ENCODE measurements at places on chromosomes 13 and 19.
A peak's percentile ranks its signal among the peaks of the same experiment; 100 is the strongest.

DNA sequence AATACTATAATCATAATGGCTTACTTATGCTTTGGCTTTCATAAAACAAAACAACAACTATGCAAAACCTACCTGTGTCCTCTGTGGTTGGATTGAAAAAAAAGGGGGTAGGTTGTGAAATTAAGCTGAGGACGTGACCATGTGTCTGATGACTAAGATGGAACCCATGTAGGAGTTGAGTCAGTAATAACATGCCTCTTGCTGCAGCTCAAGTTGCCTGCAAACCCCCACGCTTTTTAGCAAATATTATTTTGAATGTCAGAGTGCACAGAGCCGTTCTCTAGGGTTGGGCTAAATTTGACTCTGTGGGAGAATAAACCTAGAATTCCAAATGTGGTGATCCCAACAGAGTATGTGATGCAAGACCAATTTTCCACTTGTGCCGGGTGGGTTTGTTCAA lies 209.3 kb downstream of the KCNRG start:
- DNase-seq, result peak; percentile 96

GRCh38 chr19:1189419-1189818 lies 15.4 kb upstream of the SBNO2 start:
- peak; percentile 63 for DNase-seq

GRCh38 chr13:48188131-48188530 lies 44.9 kb upstream of the ITM2B start:
- no peak for DNase-seq

DNA sequence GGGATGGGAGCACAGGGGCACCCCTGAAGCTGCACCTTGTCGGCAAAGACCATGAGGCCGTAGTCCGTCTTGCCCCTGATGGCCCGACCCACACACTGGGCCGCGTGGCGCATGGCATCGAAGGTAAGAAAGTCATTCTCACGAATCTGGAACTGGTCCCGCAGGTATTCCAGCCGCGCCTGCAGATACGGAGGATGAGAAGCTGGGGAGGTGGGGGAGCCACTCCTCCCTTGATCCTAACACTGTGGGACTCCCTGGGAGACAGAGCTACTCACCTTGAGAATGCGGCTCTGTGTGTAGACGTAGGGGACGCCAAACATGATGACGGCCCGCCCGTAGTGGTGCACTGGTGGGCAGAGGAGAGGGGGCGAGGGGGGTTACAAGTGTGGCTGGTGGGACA lies 11.9 kb downstream of the KLC3 start:
- no peak for DNase-seq

DNA sequence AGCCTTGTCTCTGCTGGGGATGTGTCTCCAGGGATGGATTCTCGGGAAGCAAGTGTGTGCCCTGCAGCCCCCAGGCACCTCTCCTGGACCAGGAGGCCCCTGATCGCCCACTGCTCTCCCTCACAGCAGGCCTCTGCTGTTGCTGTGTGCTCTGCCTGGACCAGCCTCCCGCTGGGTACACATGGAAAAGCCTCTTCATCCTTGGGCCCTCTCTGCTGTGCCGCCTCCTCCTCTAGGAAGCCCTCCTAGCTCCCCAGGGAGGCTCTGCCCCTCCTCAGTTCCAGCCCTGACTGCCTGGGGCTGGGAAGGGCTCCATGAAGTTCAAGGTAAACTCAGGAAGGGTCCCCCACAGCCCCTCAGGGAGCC lies 12.0 kb downstream of the NDUFA11 start:
- no peak for DNase-seq

DNA sequence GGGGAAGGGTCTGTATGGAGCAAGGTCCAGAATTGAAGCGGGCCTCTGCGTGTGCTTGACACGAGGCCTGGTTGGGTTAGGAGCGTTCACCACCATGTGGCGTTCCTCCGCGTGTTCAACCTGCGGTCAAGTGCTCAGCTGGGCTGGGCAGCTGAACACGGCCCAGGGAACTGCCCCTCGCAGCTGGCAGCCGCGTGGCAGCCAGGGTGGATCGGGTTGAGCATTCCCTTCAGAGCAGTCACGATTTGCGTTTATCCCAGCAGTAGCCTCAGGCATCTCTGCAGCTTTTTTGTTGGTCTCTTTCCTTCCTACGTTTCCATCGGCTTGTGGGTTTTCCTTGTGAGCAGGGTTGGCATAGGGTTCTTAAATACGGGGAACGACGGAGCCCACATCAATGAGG lies 28.7 kb upstream of the F2RL3 start:
- no peak for DNase-seq

DNA sequence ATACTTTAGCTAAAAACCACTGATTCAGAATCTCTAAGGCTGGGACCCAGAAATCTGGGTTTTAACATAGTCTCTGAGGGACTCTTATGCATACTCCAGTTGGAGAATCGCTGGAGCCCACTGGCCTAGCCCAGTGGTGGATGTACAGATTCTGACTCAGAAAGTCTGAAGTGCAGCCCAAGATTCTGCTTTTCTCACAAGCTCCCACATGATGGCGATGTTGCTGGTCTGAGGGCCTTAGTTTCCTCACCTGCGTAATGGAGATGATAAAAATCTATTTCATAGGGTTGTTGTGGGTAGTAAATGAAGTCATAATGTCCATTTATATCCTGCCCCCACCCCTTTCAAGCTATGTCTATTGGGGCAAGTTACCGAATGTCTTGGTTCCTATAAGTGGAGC lies 7.7 kb upstream of the CDADC1 start:
- DNase-seq, result peak; percentile 50

DNA sequence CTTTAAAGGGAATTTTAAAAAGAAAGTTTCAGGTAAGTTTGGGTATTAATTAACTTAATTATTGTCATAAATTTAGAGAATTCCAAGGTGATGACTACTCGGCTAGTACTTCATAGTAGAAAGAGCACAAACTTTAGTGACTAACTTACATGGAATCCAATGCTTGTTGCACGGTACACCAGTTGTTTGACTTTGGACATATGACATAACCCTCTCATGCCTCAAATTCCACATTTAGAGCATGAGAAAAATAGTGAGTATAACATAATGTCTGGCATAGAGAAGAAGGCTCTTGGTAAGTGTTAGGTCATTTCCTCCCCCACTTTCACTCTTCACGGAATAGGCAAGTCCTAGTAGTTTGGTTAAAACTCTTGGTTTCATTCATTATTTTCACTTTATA lies 1249.4 kb upstream of the SLC10A2 start:
- DNase-seq, result peak; percentile 96
